ENCODE measurements at places on chromosomes 2 and 18.

DNA sequence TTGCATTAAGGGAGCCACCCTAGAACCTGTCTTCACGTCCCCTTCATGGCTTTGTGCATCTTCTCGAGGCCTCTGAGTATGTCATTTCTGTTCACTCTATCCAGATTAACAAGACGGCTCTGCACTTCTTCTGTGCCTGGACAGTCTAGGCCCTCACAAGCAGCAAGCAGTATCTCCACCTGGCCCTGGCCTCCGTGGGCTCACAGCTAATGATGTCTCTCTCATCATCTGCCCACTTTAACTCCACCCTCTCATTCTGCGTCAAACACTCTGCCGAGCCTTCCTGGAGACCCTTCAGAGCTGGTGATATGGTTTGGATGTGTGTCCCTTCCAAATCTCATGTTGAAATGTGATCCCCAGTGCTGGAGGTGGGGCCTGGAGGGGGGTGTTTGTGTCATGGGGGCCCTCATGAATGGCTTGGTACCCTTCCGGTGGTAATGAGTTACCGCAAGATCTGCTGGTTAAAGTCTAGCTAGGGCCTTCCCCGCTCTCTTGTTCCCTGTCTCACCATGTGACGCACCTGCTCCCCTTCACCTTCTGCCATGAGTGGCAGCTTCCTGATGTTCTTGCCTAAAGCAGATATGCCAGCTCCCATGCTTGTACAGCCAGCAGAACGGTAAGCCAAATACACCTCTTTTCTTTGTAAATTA, 132.5 kb upstream of the ID2 start:
- no peak for DNase-seq

DNA sequence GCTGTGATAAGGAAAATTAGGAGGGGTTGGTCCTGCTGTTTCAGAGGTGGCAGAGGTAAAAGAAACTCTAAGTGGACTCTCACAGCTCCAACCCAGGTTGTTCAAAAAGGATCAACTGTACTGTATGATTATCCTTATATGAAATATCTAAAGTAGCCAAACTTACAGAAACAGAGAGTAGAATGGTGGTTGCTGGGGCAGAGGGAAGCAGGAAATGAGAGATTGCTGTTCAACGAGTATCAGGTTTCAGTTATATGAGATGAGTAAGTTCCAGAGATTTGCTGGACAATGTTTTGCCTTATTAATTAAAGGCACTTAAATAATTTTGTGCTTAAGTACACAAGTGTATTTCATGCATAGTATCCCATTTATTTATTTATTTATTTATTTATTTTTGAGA, 972.0 kb upstream of the LRRTM1 start:
- DNase-seq = no peak

DNA sequence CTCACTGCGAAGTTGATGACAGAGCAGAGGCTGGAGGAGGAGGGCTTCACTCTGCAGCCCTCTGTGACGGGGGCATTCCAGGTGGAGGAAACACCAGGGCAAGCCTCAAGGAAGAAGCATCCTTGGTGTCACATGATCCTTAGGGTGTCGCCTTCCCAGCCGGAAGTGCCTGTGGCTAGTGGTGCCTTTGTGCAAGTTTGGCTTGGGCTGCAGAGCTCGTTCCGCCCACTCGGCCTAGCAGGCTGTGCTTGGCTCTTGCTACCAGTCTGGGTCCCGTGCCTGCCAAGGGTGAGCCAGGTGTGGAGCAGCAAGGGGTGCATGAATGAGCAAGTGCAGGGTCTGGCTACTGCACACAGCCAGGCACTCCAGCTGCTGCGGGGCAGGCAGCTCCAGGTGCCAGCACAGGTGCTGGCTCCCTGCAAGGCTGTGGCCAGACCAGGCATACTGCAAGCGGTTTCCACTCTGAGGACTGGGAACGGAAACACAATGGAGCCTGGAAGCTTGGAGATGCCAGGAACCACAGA, 325.3 kb upstream of the SMIM21 start:
- peak; percentile 30 for DNase-seq

GRCh38 chr2:84694088-84694622, 177.9 kb downstream of the DNAH6 start:
- DNase-seq = no peak

GRCh38 chr2:26922405-26923188, 47.8 kb upstream of the MAPRE3 start:
- DNase-seq = peak; percentile 45

GRCh38 chr2:203510941-203511305, 24.2 kb downstream of the RAPH1 start:
- no peak for DNase-seq

- no peak for DNase-seq
These were observed 52.9 kb downstream of the CCDC141 start for GRCh38 chr2:178997067-178997466.

GRCh38 chr2:29322011-29322410, 206.8 kb downstream of the CLIP4 start:
- DNase-seq = no peak

GRCh38 chr2:30559544-30560275, 112.7 kb downstream of the LCLAT1 start:
- no peak for DNase-seq

DNA sequence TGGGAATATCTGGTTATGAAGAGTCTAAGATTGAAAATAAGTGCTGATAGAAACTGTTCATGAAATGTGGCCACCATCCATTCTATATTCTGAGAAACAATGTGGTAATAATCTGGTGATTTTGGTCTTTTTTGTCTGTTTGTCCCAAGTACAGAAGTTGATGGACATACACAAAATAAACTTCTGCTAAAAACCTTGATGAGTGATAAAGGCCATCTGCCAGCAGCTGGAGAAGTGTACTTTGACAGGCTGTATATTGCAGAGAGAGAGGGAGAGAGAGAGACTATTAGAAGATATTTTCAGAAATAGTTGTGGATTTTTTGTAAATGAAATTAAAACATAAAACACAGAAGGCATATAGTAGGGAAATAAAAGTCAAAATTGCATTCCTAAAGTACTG, 96.9 kb upstream of the NABP1 start:
- no peak for DNase-seq

DNA sequence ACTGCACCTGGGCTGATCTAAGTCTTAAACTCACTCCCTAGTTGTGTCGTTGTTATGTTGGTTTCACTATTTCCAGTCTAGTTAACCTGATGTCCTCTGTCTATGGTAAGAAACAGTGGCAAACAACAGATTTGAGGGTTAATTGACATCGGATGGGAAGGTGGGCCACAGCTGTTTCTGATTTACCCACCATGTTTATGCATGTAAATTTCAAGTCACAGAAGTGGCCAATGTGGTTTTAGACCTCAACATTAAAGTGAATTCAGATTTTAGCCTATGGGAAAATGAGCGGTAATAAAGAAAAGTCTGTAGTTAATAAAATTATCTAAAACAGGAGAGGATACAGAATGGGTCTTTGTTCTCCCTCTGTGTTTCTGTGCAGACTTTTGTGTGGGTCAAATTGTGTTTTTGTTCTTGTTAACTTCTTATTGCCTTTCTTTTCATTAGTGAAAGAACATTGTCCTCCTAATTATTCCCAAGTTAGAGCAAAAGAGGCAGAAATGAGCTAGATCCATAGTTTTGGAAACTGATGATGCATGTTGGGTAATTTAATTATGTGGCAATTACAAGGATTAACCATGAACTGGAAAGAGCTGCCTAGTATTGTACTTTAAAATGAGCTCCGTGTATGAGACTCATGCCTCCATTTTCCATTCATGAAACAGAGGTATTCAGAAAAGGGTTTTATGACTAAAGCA, 83.2 kb downstream of the LAMA3 start:
- DNase-seq = no peak

GRCh38 chr2:24435391-24436316, 55.4 kb upstream of the NCOA1 start:
- DNase-seq = peak; percentile 94

GRCh38 chr2:202718614-202719013, 83.8 kb downstream of the FAM117B start:
- DNase-seq = no peak

- DNase-seq = no peak
These were observed 60.8 kb downstream of the KIAA1328 start for GRCh38 chr18:36889742-36890141.

GRCh38 chr2:130369311-130369964, 13.6 kb downstream of the PTPN18 start:
- no peak for DNase-seq

DNA sequence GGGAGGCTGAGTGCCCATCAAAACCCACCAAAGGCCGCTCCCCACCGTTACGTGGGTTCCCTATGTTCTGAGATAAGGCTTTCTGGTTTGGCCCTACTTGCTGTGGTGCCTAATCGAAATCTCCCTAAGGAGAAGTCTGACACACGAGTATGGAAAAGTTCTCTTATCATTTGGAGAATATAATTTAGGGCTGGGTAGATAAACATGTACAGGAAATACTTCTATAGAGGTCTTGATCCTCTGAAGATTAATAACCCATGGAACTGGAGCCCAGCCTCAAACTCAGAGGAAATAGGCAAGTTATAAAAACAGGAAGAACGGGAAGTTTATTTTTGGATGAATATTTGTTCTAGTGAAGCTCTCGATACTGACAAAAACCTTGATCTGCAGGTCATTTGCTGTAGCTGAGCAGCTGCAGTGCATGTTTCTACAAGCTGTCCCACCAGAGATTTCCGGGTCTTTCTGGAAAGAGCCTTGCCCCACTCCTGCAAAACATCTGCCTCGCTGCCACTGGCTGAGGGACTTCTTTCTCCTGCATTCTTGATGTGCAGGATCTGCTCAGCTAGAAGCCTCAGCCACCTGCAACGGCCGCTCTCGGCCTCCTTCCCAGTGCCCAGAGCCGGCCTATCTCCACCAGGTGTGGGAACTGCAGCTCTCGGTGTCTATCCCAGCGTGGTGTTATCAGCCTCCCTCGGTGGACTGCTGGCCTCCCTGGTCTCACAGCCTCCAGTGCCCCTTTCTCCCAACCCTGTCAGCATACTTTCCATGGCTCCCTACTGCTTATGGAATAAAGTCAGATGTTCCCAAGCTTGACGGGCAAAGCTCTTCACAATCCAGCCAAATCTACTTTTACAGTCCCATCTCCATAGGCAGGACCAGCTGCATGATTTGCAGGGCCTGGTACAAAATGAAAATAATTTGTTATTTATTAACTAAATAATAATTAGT, 48.6 kb downstream of the SPRED2 start:
- DNase-seq = peak; percentile 70

GRCh38 chr2:146730882-146731281, 1113.9 kb upstream of the ACVR2A start:
- no peak for DNase-seq

- peak; percentile 42 for DNase-seq
These were observed 70.2 kb downstream of the AGAP1 start for GRCh38 chr2:235564066-235564465.

- DNase-seq = peak; percentile 52
These were observed 2.4 kb upstream of the PROC start for GRCh38 chr2:127415593-127416505.

DNA sequence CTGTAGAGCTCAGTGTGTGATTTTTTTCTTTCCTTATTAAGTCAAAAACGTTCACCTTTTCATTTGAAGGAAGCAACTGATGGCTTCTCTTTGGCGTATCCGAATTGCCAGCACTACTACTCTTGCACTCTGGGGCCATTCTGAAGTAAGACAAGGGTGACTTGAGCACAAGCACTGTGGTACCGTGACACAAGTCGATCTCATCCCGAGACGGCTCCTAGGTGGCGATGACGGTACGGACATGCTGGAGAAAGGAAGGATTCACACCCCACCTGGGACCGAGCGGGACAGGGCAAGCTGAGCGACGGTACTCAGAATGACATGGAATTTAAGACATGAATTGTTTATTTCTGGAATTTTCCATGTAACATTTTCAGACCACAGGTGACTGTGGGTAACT, 36.8 kb upstream of the LDLRAD4 start:
- DNase-seq = no peak

DNA sequence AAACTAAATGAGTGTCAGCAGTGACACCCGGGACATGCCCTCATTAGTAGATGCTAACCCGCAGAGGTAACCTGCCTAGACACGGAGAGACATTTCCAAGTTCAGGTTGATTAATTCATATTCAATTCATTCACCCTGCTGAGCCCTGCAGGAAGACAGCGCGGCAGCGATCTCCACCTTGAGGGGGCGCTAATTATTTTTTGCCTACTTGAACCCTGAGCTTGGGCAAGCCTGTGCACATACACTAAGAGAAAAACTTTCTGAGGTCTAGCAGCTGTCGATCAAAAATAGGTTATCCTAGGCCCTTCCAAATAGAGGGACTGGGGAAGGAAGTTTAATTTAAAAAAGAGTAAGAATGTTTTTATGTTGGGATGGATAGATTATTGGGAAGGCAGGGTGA, 1.3 kb upstream of the LYPD6 start:
- DNase-seq = no peak

GRCh38 chr2:17752892-17753802, 463 bp downstream of the SMC6 start:
- DNase-seq = peak; percentile 57

GRCh38 chr2:64807417-64807816, 153.7 kb upstream of the SERTAD2 start:
- DNase-seq = no peak

DNA sequence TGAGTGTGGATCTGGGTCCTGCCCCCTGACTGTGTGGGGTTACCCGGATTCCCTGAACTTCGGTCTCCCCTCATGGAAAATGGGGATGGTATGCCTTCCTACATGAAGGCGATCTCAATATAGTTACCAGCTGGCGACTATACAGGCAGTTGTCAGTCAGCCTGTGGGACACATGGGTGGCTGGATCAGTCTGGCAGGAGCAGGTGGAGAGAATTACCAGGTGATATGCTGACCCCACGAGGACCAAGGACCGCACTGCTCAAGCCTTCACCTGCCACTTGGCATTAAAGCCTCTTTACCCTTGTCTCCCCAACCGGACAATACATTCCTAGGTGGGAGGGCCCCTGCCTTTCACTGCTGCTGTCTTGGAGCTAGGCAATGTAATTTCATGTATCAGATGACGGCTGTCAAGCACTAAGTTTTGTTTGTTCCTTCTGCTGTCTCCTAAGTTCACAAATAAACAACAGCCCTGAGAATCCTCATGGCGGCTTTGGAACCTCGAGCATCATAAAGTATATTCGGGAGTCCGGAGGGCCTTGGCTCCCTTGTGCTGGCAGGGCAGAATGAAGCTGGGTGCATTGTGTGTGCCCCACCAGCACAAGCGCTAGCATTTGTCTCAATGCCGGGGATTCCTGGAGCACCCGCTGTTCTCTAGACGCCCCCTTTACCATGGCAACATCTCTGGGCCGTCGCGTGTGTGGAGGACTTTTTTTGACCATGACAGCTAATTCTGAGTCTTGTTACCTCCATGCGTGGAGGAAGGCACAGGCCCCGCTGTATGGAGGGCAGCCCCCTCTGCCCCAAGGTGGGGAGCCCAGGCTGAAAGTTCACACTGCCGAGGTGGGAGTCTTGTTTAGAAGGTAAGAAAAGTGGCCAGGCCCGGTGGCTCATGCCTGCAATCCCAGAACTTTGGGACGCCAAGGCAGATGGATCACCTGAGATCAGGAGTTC, 48.6 kb downstream of the PDCL3 start:
- DNase-seq = no peak

- no peak for DNase-seq
These were observed 11.2 kb downstream of the RUFY4 start for GRCh38 chr2:218079943-218080913.
